ENCODE measurements at places on chromosomes 5 and 9.

DNA sequence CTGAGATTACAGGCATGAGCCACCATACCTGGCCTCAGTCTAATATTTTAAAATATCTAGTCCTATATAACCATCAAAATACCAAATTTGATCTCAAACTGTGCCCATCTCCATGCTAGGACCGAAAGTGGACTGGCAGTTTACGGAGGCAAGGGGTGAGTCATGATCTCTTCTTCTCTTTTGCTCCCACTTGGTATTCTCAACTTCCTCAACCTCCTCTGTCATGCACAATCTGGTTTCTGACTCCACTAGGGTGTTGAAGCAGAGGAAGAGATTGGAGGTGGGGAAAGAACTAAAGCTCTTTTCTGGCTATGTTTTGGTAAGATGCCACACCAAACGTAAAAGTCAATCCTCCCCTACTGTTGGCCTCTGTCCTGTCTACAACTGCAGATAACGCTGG lies 55.9 kb upstream of the CEMIP2 start:
- DNase-seq, result no peak

- DNase-seq, result no peak
These were observed 23.5 kb upstream of the TTLL11 start for GRCh38 chr9:122116448-122117173.

- DNase-seq, result no peak
These were observed 24.5 kb downstream of the FGD3 start for GRCh38 chr9:92971776-92972175.

GRCh38 chr9:127283917-127284497 lies 19.4 kb downstream of the GARNL3 start:
- DNase-seq, result peak; percentile 53

GRCh38 chr5:25975885-25976284 lies 1062.5 kb downstream of the CDH9 start:
- no peak for DNase-seq

DNA sequence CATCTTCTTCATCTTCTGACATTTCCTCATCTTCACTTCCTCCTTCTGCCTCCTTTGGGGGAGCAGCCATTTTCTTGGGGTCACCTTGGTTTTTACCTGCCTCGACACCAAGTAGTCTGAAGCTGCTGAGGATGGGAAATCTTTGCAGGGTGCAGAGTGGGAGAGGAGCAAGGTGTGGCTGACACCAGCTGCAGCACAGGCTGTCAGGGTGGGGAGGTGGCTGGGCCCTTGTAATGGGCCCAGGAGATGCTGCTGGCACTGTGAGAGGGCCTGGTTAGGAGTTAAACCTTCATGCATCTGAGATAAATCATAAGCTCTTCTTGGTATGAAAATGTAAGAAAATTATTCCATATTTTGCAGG lies 7.7 kb downstream of the RABL6 start:
- DNase-seq, result no peak

- DNase-seq, result peak; percentile 23
These were observed 51.3 kb upstream of the FREM1 start for GRCh38 chr9:14961372-14962068.

DNA sequence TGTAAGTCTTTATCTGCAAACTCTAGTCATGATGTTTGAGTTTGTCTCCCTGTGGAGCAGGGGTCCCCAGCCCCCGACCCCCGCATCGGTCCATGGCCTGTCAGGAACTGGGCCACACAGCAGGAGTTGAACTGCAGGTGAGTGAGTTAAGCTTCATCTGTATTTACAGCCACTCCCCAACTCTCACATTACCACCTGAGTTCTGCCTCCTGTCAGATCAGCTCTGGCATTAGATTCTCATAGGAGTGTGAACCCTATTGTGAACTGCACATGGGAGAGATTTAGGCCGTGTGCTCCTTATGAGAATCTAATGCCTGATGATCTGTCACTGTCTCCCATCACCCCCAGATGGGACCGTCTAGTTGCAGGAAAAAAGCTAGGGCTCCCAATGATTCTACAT lies 7.0 kb downstream of the C9orf85 start:
- no peak for DNase-seq

GRCh38 chr5:160339406-160340130 lies 27.2 kb upstream of the CCNJL start:
- peak; percentile 50 for DNase-seq

DNA sequence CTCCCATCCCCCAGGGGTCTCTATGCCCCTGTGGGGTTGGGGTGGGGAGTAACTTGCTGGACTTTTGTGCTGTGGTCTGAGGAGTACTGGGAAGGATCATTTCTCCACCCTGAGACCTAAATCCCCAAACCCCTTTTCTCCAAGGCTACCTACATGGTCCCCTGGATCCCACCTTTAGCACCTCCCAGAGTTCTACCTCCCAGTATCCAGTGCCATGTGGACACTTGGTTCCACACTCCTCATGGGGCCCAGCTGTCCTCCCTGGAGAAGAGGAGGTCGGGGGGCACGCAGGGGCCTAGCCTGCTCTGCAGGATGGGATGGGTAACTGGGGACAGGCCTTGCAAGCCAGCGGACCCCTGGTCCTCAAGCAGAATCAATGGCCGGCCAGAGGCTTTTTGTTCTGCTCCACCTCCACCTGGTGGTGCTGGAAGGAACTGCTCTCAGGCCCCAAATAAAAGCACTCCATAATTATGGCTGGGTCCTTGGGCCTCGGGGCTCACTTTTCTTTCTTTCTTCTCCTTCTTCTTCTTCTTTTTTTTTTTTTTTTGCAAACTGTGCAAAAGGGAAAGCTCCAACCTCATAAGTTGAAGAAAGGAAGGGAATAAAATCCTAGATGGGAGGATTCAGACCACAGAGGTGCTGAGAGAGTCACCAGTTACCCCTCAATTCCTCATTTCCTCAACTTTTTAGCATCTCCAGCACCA lies 68.4 kb downstream of the PSD2 start:
- DNase-seq, result peak; percentile 44

GRCh38 chr9:131707733-131708157 lies 32.1 kb downstream of the RAPGEF1 start:
- peak; percentile 75 for DNase-seq

DNA sequence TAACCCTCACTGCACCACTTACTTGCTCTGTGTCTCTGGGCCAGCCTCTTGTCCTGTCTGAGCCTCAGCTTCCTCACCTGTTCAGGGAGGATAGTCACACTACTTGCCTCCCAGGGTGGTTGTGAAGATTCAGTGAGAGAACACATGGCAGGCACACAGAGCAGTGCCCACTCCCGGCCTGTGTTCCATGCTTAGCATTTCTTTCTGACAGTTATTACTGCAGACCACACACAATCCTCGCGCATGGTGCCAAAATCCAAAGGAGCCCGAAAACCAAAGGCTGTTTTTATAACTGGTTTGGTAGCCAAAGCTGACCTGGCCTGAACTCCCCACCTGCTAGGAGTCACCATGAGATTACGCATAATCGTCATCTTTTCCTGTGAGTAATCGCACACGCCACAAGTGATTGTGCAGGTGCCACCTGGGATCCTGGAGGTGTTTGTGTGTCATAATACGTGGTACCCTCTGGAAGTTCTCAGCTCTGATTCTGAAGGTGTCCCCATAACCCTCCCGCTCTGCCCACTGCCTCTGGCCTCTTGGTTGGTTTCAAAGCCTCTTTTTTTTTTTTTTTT lies 84.6 kb upstream of the FBXW11 start:
- no peak for DNase-seq

- DNase-seq, result no peak
These were observed 342.4 kb downstream of the FGF10 start for GRCh38 chr5:44046619-44047364.

- no peak for DNase-seq
These were observed 195.9 kb downstream of the TMEM38B start for GRCh38 chr9:105890046-105890822.

- DNase-seq, result no peak
These were observed 42.5 kb upstream of the RASGRF2 start for GRCh38 chr5:80917631-80918030.

- no peak for DNase-seq
These were observed 173.7 kb downstream of the FAM114A2 start for GRCh38 chr5:153865016-153865415.

- DNase-seq, result no peak
These were observed 221.6 kb downstream of the CACNA1B start for GRCh38 chr9:138098908-138099791.

DNA sequence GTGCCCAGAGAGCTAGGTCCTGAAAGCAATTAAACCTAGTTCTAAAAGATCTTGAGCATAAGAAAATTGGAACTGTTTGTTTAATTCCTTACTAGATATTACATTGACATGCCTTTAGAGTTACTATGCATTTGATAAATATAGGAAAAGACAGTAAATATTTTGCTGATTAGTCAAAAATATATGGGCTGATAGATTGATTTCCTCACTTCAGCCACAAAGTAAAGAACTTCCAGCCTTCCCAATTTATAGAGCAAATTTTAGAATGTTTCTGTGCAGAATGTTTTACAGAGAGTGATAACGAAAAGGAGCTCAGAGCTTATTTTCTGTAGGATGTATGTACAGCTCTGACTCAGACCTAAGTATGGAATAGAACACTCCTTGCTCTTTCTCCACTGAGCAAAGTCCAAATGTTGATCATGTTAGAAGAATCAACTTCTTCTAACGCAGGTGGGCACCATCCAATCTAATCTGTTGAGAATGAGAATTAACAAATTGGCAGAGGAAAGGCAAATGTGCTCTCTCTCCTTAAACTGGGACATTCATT lies 72.9 kb upstream of the PAM start:
- no peak for DNase-seq

DNA sequence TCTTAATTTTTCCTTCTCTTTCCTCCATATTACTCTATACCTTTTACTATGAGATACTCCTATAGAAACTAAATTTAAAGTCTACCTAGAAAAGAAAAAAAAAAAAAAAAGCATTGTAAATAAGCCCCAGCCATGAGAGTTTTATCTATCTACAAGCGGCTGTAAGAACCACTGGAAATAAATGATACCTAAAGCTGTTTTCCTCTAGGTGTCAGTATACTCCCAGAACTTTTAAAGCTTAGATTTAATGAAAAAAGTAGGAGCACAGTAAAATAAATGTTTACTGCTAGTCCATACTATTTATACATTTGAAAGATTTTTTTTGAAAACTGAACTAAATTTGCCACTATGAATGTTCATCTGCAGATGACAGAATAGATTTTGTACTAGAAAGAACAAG lies 26.2 kb downstream of the TYRP1 start:
- DNase-seq, result peak; percentile 57

DNA sequence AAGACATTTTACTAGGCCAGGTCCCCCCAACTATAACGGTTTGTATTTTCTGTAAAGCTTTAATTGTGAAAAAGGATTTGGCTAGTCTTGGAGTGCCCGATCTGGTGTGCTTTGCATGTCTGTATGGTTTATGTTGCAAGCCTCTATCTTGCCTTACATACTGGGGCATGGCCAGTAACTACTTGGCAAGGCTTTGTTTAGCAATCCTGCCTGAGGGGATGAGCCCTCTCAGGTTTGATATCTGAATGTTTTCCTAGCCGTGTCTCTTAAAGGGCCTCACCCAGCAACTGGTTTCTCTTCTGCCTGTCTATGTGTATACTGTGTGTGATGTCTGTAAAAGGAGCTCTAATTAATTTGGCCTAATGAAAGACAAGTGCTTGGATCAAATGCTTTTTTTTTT lies 61.3 kb upstream of the SPINK5 start:
- peak; percentile 17 for DNase-seq

DNA sequence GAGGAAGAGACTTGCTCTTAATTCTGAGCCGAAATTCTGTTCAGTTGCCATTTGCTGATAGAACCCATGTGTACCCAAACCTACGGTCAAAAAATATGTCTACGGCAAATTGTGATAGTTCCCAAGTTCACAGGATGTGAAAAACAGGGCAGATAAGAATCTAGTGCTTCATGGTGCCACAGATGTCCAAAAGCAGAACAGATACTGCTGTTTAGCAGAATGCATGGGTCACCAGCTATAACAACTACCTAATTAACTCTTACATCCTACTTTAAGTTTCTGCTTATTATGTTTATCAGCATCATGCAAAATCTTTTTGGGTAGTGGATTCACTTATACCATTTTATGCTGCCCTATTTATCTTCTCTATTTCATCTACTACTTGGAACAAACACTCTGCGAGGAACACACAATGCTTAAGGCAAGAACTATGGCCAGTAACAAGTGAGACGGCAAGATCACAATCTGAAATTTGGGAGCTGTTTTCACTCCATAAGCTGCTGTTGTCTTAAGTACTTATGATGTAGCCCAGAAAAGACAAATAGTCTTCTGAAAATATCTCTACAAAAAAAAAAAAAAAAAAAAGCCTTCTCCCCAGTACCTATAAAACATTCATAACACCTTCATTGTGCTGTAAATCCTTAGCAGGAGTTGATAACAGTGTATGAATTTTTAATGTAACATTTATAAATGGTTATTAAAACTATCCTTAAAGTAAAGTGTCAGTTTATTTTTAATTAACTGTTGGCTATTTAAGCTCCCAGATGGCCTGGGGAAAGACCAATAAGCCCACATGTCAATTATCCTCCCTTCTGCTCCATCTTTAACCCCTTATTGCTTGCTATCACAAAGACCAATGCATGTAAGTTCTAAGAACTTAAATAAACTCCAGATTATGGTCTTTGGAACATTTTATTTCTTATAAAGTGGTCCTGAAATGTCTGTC lies 232.3 kb downstream of the TLR4 start:
- DNase-seq, result no peak

DNA sequence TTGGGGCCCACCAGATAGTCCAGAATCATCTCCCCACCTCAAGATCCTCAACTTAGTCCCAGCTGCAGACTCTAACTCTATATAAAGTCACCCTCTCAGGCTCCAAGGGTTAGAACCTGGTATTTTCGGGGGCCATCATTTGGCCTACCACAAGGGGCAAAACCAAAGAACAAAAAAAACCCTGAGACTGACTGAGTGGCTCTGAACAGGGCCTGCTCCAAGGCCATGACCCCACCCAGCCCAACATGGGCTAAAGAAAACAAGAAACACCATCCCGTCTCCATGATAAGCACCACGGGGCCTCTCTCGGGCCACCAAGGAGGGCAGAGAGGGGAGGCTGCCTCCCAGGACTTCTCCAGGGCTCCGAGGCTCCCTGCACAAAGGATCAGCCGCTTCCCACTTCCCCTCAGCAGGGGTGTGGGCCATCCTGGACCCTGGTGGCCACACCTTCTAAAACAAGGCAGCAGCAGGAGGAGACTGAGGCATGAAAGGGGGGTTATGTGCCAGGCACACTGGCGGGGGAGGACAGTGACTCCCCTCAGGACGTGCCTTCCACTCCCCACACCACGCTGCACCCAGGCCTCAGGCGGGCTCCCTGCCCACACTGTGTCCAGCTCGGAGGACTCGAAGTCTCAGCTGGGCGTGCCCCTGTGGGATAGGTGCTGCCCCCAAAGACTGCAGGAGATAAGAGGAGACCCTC lies 51.5 kb downstream of the SEMA4D start:
- no peak for DNase-seq

GRCh38 chr5:65292196-65292595 lies 189.5 kb downstream of the ADAMTS6 start:
- DNase-seq, result no peak

- DNase-seq, result peak; percentile 27
These were observed 220.8 kb downstream of the PRR16 start for GRCh38 chr5:120684749-120685415.

- DNase-seq, result no peak
These were observed 151.5 kb downstream of the SEMA6A start for GRCh38 chr5:116423141-116423540.

GRCh38 chr5:96652769-96653454 lies 9.3 kb upstream of the CAST start:
- no peak for DNase-seq

- DNase-seq, result peak; percentile 45
These were observed 20.6 kb upstream of the C5orf24 start for GRCh38 chr5:134825212-134825611.
